ENCODE measurements at places on chromosomes 5 and 9.

DNA sequence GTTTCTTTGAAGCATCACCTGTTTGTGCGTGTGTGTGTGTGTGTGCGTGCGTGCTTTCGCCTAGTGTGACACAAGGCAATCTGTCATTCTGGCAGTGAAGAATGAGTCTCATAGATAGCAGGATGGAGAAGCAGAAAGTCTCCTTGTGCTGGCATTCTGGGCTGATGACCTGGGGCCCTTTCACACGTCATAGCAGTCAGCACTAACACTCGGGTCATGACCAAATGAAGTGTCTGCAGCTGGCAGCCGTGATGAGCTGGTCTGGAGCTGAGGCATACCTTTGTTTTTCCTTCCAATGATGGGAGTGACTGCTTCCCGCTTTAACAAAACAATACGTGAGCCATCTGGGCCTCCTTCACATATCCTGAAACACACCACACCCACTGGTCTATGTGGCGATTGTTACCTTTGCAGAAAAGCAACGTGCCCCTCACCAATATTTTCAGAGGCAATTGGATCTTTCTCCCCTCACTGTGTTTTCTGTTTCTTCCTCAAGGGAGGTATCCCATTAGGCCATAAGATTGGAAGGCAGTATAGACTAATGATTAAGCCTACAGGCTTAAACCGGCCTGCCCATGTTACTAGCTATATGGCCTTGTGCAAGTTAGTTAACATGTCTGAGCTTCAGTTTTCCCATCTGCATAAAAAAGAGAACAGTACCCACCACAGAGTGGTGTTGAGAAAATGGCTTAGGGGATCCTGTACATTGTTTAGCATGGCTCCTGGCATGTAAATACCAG lies 88.8 kb downstream of the SREK1 start:
- DNase-seq, result no peak

- no peak for DNase-seq
Observed at GRCh38 chr5:122073018-122073417, 5.0 kb downstream of the LOX start.

GRCh38 chr9:128728298-128728697 lies 4.4 kb upstream of the ZDHHC12 start:
- no peak for DNase-seq

DNA sequence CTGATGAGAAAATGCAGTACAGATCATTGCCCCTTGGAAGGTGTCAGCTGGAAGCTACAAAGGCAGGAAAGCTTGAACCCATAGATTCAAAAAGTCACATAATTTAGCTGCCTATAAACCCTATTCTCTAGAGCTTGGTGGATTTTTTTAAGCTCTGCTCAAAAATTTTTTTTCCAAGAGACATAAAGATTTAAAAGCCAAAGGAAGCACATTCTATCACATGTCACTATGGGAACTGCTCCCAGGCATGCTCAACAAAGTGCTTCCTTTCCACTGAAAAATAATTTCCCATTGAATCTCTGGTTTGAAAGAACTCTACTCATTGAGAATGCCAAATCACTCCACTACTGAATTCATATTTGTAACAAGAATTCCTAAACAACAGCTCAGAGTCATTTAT lies 419.8 kb downstream of the CETN3 start:
- DNase-seq, result no peak

DNA sequence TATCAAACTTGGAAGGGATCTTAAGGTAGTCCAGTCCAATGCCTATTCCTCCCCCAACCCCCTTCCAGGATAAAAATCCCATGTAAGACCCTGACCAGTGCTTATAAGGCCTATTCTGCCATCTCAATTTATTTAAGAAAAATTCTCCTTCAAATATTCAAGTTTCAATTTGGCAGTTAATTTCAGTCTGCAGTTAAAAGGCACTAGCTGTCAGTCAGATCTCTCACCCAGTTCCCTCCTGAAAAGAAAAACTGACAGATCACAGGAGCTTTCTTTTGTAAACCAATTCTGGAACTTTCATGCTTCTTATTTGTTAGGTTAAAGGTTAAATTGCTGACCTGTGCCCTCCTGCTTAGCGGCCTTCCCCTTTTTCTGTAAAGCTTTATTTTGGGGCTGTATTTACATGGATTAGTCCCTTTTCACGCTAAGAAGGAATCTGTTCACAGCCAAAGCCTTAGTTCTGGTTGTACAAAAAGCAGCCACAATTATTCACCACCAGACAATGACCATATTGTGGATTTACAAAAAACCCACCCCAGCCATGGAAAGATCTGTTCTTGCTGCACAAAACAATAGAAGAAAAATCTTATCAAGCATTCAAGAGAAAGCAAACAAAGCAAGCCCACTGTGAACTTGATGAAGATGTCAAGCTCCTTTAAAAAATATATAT lies 68.7 kb downstream of the DENND1A start:
- DNase-seq, result no peak

DNA sequence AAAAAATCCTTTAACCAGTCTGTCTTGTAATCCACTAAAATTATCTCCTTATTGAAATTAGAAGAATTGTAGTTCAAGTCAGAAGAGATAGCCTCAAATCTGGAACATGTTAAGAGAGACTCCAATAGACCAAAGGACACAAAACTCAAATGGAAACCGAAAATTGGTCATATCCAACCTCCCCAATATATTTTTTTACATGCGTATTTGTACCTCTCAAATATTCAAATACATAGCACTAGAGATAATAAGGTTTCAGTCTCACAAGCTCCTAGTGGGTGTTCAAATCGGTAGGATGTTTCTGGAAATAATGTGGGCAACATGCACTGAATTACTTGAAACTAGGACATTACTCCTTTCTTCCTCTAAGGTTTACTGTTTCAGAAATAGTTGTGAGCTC lies 33.5 kb downstream of the EPB41L4A start:
- DNase-seq, result no peak

DNA sequence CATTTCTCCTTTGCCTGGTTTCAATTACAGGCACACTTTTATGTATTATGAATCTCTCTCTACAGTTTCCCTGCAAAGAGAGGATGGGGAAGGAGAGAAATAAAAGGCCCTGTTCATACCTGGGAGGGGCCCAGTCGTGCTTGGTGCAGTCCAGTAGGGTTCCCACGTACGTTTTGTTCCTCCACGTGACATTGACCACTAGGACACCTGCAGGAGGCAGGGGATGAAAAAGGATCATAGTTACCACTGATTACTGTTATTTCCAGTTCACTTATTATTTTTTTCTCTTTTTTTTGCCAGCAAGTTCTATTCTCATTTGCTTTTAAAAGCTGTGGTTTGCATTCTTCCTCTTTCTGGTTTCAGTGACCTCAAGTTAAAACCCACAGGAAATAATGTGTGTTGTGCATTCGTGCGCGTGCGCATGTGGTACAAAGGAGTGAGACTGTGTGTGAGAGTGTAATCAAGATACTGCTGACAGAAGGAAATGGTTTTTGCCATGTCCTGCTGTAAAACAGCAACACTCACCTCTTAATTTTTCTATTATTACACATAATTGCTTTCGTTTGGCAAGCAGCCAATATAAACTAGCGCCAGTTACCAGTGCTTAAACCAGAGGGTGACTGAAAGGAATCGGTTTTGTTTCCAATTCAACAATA lies 96.8 kb downstream of the ZNF608 start:
- DNase-seq, result peak; percentile 47

DNA sequence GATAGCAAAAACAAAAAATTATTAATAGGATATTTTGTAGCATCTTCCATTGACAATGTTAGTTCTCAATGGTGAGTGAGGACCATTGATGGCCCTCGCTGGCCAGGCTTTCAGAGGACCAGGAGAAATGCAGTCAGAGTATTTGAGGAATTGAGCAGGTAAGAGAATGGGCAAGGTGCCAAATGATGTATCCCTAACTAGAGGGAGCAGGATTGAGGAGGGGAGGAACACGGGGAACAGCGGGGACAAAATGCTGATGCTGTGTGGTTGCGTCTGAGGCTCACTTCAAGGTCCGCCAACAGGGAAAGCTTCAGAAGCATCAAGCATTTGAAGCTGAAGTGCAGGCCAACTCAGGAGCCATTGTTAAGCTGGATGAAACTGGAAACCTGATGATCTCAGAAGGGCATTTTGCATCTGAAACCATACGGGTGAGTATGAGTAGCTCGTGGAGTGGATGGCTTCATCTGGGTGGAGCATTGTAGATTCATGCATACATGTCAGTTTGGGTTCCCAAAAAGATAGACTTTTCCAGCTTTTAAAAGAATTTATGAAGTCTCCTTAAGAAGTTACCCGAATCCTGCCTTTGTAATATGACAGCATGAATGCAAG lies 16.2 kb downstream of the SPTAN1 start:
- no peak for DNase-seq

DNA sequence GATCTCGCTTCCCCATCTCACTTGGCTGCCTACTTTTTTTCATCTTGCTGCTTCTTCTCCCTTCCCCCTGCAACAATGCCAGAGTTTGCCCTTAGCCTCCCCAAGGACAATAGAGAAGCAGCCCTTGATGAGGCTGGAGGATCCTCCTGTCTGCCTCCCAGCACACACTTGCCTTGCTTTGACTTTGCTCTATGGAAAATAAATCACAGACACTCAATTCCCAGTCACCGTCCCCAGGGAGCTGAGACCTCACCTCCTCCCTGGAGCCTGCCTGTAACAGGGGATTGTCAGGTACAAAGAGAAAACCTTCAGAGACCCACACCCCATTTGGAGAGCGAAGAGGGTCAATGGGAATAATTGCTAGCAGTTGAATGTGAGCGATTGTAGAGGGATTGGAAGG lies 242.1 kb upstream of the ZNF462 start:
- no peak for DNase-seq

- DNase-seq, result no peak
Observed at GRCh38 chr5:93787598-93787997, 46.2 kb upstream of the POU5F2 start.

- DNase-seq, result no peak
Observed at GRCh38 chr5:179323026-179323870, 22.0 kb downstream of the ADAMTS2 start.

GRCh38 chr9:28059192-28059591 lies 485.9 kb upstream of the C9orf72 start:
- DNase-seq, result no peak

DNA sequence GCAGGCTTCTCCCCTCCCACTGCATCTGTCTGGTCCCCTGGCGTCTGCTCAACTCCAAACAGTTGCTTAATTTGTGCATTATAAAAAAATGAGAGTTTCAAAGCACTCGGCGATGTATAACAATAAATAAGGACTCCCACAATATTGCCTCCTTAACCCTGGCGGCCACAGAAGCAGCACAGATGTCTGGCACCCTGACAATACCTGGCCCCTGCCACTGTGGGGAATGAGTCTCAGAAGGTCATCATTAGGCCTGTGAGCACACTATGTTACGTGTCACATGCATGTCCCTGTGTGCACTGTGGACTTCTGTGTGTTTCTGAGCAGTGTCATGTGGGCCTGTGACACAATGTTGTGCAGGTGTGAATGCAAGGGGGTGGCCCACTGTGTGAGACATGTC lies 236.5 kb downstream of the PBX3 start:
- DNase-seq, result no peak

GRCh38 chr5:141883892-141884318 lies 5.7 kb upstream of the PCDH1 start:
- no peak for DNase-seq

DNA sequence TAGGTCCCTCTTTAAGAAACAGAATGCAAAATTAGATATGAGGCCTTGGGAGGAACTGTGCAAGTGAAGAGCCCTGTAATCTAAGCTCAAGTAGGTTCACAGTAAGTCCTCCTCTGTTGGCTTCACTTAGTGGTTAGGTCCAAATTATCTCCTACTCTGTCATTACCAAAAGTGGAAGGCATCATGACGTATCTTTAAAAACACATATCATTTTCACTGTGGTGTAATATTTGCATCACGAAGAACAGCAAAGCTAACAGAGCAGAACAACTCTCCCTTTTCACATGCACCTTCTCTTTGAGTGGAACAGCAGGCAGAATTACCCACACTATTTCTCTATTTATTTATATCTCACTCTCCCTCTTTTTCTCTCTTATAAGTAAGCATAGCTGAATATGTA lies 240.5 kb upstream of the CCNH start:
- no peak for DNase-seq

DNA sequence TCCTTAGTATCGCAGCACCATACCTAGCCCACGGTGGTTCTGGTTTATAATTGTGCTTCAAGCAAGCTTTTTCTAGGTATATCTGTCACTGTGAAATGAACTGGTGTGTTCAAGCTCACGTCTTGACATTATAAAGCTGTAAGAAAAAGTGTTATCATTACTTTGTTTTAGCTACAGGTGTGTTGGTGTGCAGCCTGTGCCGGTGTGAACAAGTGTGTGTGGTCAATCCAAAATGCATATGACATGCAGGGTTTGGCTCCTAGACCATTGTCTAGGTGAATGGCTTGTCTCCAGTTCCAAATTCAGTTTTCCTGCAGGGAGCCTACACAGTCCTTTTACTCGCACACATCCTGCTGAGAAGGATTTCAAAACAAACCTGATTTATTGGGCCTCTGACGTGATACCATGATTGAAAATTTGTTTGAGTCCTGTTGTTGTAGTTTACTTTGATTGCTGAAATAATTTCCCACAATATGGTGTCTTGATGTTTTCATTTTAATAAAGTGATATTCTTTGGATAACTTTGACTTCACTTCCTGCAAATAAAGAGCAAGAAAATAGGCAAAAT lies 3.7 kb downstream of the LSM11 start:
- DNase-seq, result no peak

DNA sequence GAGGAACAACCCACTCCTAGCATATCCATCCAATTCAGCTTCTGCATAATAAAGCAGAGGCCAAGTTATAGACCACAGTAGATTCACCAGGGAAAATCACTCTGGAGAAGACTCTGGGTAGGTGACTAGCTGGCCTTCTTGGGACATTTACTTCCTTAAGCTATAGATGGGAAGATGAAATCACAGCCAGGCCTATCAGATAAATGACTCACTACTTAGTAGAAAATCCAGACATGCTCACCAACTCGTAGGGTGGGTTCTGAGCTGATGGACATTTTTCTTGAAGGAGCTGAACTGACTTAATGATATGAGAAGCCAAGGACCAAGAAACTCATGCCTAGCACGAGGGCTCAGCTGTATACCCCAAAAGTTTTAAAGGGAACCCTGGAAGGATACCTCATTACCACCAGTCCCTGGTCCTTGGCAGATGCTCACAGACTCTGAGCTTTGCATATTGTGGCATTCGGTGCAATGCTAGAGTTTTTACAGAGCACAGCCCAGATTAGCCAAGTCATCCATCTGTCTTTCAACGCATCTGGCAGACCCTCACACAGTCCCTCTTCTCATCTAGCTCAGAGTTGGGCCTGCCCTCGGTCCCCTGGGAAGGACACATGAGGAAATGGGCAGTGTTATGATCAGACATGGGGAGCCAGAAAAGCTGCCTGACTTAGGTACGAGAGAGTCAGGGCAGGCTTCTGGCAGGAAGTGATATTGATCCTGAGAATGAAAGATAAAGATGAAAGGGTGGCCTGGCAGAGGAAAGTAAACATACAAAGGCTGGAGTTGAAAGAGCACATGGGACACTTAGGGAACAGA lies 15.0 kb downstream of the ACSL6 start:
- no peak for DNase-seq

- DNase-seq, result no peak
Observed at GRCh38 chr9:126472948-126473298, 140.8 kb upstream of the LMX1B start.

DNA sequence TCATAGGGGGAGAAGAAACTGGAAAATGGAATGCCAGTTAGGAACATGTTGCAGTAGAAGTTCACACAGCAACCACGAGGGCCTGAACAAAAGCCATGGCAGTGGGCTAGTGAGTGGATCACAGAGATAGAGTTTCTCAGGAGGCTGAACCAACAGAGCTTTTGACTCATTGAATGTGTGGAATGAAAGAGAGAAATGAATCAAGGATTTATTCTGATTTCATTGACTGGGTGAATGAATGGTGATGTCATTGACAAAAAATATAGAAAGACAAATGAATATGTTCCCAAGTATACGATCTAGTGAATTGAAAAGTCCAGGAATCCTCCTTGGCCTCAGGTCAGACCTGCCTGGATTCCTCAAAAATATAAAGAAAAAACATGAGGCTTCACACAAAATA lies 99.2 kb downstream of the ZNF462 start:
- DNase-seq, result no peak
